Caudate nucleus (tissue), 63 donors: ENCODE measurements at places on chromosomes 16 and 17.

GRCh38 chr16:4273858-4274311 is 1.1 kb upstream of the TFAP4 start:
- peak; percentile 36 for DNase-seq

GRCh38 chr17:83100853-83101391 is 21.5 kb downstream of the METRNL start:
- DNase-seq, result no peak

- DNase-seq, result no peak
Measured at GRCh38 chr17:8387914-8388651, 5.1 kb upstream of the RPL26 start.

GRCh38 chr16:2432286-2432685 is 3.0 kb downstream of the CCNF start:
- no peak for DNase-seq

DNA sequence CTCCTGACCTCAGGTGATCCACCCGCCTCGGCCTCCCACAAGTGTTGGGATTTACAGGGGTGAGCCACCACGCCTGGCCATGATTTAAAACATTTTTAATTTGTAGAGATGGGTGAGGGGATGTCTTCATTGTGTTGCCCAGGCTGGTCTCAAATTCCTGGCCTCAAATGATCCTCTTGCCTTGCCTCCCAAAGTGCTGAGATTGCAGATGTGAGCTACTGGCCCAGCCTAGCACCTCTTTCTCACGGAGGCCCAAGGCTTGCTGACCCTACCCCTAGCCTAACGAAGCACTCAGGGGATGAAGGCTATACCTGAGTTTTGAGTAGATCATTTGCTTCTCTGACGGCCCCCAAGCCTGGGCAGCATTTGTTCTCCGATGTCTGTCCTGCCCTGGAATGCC is 26.6 kb downstream of the UNK start:
- no peak for DNase-seq

- no peak for DNase-seq
Measured at GRCh38 chr17:62760945-62761267, 47.2 kb downstream of the MARCHF10 start.

DNA sequence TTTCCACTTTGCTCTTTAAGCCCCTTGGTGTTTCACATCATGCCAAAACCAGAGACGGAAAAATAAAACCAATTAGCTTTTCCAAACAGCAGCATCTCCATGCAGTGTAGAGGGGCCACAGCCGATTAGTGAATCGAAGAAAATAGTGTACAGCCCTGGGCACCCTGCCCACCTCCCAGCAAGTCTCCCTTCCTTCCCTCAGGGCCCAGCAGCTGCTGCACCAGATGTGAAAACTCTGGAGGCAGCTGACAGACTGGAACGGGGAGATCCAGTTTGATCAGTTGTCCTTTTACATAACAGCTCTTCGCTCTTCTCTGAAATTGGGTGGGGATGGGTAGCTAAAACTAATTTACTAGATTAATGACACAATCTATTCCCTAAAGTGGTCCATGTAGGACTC is 19.3 kb downstream of the TMEM11 start:
- DNase-seq, result no peak

GRCh38 chr16:49921106-49921505 is 65.2 kb upstream of the ZNF423 start:
- DNase-seq, result no peak

- peak; percentile 39 for DNase-seq
Measured at GRCh38 chr16:19113577-19114358, at the start of gene ITPRIPL2. Gene ITPRIPL2 (plus strand): TSS chr16:19113964. CDS start chr16:19114462, 498 bp downstream.
